ENCODE measurements at places on chromosomes 6 and 20. TPM values are rescaled to one million over a fixed set of nuclear protein-coding genes. Genes with fewer than 3 reads are reported as not detected.

SIRPA gene
- 50.5 TPM for polyA plus RNA-seq

TCF15 gene
- polyA plus RNA-seq = not detected

CRISP3 gene
- polyA plus RNA-seq = not detected

AIF1 gene
- polyA plus RNA-seq = not detected

CCN2 gene
- polyA plus RNA-seq = 347 TPM

AAR2 gene
- 24.3 TPM for polyA plus RNA-seq
